ENCODE measurements at places on chromosomes 2 and 18.

DNA sequence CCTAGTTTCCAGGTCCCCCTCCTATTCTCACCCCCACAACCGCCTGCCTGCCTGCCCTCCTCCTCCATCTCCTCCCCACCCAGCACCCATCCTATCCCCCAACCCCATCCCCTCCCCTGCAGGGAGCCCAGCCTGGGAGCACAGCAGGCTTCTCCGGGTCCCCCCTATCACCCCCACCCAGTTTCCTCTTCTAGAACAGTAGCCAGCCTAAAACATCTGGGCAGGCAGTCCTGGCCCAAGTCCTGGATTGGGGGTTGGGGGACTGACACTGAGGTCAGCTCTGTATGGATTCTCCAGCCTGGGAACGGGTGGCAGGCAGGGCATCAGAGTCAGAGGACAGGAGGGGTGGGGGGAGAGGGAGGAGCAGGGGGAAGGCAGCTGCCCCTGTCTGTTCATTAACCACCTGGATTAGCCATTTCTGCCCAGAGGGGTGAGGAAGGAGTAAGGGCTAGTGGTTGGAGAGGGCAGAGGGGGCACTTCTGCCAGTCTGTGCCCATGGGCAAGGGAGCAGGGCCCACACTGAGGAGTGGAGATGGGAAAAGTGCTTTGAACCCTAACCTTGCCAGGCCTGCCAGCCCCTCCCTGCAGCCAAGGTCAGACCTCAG lies 60.0 kb downstream of the TNS1 start:
- no peak for DNase-seq

DNA sequence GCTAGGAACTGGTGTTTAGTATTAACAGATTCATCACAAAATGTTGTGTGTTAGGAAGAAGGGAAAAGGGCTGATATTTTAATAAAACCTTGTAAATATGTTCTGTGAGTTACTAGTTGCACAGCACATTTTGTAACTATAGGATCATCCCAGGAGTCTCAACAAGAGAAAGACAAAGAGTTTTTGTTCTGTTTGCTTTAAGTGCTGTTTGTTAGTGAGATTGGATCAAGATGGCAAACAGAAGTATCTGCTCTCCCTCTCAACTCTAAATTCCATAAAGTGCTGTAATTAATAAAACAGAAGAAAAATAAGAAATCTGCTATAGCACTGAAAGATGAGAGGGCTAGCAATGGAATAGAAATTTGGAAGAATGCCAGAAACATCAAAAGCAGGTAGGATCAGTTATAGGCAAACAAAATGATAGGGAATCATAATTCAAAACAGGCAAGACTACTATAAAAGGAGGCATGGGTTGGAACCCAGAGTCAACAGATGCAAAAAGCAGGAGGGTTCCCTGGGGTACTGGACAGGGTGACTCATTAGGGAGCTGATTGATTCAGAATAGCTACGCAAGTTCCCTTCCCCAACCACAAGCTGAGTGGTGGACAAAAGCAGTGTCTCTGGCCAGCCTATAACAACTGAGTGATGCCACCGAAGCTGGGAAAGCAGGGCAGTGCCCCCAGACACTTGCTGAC lies 75.8 kb downstream of the DYNC1I2 start:
- DNase-seq, result no peak

- no peak for DNase-seq
These were observed 18.3 kb upstream of the PELI1 start for GRCh38 chr2:64162516-64162915.

DNA sequence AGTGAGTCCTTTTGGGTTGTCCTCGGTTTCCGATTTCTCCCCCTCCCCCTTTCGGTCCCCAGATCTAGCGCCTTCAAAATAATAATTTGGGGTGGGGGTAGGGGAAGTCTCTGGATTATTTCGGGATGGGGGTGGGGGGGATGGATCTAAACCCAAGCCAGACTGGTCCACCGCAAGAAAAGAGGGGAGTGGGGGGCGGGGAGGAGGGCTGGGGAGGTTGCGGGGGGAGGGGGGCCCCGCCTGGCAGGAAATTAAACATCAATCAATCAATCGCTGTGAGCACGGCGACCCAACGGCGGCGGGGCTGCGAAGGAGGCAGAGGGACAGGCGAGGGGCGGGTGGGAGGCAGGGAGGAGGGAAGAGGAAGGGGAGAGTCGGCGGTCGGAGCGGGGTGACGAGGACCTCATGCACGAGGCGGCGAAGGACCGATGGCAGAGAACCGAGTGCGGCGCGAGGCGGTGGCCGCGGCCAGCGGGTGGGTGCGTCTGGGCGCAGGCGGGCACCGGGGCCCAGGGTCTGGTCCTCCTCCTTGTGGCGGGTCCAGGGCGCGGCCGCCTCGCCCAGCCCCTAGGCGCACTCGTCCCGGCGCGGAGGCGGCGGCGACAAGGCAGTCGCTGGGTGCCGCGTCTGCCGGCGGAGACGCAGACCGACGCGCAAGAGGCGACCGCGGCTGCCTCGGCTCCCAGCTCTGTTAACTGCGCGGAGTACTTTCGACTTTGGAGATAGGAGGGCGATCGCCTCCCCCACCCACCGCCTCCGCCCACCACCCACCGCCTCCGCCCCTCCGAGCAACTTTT lies 468 bp upstream of the SATB2 start:
- peak; percentile 71 for DNase-seq

GRCh38 chr2:75379476-75380210 lies 180.3 kb upstream of the TACR1 start:
- DNase-seq, result no peak

All from right kidney (tissue), 9 donors.